ENCODE measurements at places on chromosomes 6 and 20. TPM values are rescaled to one million over a fixed set of nuclear protein-coding genes. Genes with fewer than 3 reads are reported as not detected.

The LPA gene
- total RNA-seq = not detected

DNA sequence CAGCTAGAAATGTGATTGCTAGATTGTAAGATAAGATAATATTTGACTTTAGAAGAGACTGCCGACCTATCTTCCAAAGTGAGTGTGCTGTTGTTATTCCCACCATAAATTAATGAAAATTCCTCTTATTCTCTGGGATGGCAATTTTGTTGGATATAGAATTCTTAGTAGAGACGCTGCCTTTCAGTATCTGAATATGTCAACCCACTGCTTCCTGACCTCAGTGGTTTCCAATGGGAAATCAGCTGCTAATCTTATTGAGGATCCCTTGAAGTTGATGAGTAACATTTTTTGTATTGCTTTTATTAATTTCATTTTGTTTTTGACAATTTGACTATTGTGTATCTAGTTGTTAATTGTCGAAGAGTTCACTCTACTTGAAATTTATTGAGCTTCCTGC, 313.0 kb downstream of the BMP2 start:
- DNase-seq = no peak

DNA sequence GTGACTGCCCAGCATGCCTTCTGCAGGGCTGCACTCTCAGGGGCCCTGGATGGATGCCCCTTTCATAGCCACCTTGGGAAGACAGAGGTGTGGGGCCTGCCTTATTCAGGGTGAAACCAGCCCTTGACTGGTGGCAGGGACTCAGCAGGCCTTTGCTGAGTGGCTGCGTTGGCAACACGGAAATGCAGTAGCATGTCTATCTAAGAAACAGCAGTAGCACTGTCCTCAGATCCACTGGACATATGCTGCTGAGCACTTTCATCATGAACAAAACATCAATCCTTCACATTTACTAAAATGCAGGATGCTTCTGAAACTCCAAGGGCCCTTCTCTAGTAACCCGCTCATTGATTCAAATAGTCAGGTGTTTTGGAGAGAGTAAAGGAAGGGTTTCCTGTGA, 4.9 kb upstream of the TBXT start:
- no peak for DNase-seq

The SLC22A1 gene
- total RNA-seq = 1.7 TPM

The CCM2L gene
- total RNA-seq = not detected

GRCh38 chr6:31466466-31466865, 31.5 kb upstream of the MICB start:
- no peak for DNase-seq

Data from activated T-cell treated with anti-CD3 and anti-CD28 coated beads, Interleukin-2, amount 50 U/mL, for 4 hours (primary cell).